Posterior cingulate gyrus (tissue), 11 donors: ENCODE measurements at places on chromosomes 12 and 14.
A peak's percentile ranks its signal among the peaks of the same experiment; 100 is the strongest.

- no peak for DNase-seq
Measured at GRCh38 chr14:28690029-28690692, 76.4 kb upstream of the FOXG1 start.

- DNase-seq: peak; percentile 96
Measured at GRCh38 chr14:92686900-92687427, 61.5 kb downstream of the LGMN start.

GRCh38 chr14:80586131-80586530, 355.4 kb downstream of the CEP128 start:
- no peak for DNase-seq

- DNase-seq: no peak
Measured at GRCh38 chr14:64968651-64969050, 3.5 kb downstream of the RAB15 start.
